DMS 273 treated with DMSO at 0.1 percent for 48 hours (cell line): ENCODE measurements at places on chromosomes 2 and 18.

- no peak for DNase-seq
These were observed 113.0 kb downstream of the DYSF start for GRCh38 chr2:71566372-71566771.

GRCh38 chr2:38719706-38720105 is 31.5 kb downstream of the SRSF7 start:
- no peak for DNase-seq

- DNase-seq = no peak
These were observed 111.8 kb upstream of the PPP1CB start for GRCh38 chr2:28639836-28640235.

- DNase-seq = no peak
These were observed 265.5 kb downstream of the ATAD2B start for GRCh38 chr2:23661276-23662050.

- DNase-seq = no peak
These were observed 16.2 kb downstream of the MRO start for GRCh38 chr18:50803592-50803991.

GRCh38 chr2:50953021-50953420 is 78.9 kb downstream of the NRXN1 start:
- no peak for DNase-seq

GRCh38 chr2:98469862-98470544 is 25.3 kb downstream of the INPP4A start:
- no peak for DNase-seq

- DNase-seq = no peak
These were observed 190.6 kb downstream of the MYCN start for GRCh38 chr2:16130906-16131400.

GRCh38 chr18:62288665-62289008 is 36.5 kb upstream of the TNFRSF11A start:
- no peak for DNase-seq

DNA sequence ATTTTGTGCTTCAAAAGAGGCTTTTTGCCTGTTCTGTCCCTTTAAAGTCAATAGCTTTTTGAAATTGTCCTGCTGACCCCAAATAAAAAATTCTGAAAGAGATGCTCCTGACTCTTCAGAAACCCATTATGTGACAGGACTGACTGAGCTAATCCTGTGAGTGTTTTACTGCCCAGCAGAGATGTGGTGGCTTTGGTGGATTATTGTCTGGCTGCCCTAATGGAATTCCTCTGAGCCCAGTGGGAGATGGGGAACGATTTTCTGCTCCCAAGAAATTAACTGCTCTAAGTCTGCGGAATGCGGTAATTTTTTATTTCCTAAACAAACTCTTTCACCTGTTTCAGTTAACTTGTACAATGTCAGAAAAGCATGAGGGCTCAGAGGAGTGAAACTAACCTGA is 258.2 kb downstream of the IKZF2 start:
- DNase-seq = no peak

- DNase-seq = no peak
These were observed 19.5 kb upstream of the WIPF1 start for GRCh38 chr2:174617120-174617519.

DNA sequence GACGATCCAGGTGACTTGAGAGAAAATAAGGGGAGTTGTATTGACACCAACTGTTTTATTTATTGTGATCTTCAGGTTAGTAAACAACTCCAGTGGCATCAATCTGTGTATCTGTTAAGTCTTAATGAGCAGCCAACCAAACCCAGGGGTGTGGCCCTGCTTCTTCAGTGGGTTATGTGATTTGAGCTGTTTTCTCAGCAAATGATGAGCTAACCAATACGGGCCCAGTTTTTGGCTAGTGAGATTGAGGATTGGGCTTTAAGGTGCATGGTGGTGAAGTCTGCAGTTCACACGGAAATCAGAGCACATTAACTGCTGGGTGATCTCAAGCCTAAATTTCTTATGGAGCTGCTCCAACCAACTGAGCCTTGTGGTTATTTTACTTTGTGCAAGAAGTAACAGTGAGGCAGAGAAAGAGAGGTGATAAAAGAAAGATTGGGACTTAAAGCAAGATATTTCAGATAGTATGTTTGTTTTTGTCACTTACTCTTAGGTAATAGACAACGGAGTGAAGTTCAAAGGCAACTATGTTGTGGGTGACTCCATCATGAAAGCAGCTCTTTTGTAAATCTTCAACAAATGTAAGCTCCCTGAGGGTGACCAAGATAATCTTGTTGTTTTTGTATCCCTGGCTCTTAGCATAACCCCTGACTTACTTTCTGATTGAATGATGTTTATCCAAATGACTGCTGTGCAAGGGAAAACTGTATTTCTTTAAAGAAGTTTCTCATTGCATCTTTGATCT is 2.4 kb downstream of the MTCL1 start:
- peak; percentile 56 for DNase-seq

GRCh38 chr18:8359076-8359475 is 250.2 kb upstream of the RAB12 start:
- no peak for DNase-seq

- no peak for DNase-seq
These were observed 113.1 kb downstream of the SPP2 start for GRCh38 chr2:234163510-234164045.

DNA sequence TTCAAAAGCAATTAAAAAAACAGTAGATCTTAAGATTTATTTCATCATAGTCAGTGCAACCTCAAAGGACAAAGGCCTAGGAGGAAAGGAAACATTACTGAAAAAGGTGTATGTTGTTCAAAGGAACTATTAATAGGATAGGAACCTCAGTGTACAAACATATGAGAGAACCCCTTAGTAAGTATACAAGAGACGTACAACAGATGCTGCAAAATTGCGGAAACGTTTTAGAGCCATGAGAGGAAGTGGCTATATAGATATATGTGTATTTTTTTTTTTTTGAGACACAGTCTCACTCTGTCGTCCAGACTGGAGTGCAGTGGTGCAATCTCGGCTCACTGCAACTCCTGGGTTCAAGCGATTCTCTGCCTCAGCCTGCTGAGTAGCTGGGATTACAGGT is 22.2 kb downstream of the PIK3C3 start:
- DNase-seq = no peak

DNA sequence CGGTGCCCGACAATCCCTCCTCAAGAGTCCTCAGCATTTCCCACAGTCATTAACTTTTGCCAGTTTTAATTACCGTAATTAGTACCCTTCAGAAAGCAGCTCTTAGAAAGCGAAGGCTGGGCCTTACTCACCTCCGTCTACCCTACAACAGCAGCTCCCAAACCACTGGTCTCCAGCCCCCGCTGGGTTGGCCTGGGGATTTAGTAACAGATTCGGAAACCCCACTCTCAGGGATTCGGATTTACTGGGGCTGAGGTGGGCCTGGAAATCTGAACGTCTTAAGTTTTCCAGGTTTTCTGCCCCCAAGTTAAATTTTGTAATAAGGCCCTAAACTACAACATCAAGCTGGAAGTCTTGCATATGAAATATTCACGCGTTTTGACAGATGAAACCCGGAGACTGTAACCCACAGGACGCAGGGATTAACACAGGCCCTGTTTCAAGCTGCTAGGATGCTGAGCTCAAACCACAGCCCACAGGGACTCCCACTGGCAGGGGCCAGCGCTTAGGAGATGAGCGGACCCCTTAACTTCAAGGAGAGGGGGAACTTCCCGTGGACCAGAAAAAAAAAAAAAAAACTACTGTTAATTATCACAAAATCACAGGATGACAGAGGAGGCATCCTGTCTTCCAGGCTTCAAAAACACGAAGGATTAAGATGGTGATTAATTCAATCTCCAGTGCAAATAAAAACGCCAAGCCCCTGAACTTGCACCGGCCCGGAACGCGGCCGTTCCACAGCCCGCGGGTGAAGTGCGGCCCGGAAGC is 985 bp downstream of the ILKAP start:
- no peak for DNase-seq

- no peak for DNase-seq
These were observed 93.3 kb downstream of the HRH4 start for GRCh38 chr18:24553571-24554285.

DNA sequence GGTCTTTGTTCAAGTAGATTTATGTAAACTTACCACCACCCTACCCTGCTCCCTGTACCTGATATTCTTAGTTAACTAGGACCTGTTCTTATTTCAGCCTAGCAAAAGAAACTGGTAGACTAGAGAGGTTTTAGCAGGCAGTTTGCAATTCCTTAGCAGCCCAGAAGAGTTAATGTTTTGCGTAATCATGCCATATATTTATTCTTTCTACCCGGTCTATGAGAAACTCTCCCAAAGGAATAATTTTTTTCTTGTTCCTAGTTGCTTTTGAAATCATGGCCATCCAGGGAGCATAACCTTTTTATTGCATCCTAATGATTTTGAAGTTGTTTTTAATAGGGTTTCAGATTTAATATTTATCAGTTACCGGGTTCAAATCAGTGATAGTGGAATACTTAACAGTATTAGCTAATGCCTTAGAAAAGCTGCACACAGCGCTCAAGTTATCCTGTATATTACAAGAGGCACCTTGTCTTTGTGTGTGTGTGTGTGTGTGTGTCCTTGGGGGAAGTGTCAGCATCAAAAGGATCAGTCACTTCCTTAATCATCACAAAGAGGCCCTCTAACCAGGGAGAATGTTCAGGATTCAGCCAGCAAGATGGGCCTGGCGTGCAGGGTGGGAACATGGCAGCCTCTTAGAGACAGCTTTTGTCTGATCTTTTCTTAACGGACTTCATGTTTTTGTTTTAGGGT is 52.9 kb downstream of the CABLES1 start:
- DNase-seq = no peak

- no peak for DNase-seq
These were observed 686.9 kb upstream of the NRXN1 start for GRCh38 chr2:51718881-51719280.

- no peak for DNase-seq
These were observed 248.0 kb downstream of the MYCN start for GRCh38 chr2:16188261-16188890.

DNA sequence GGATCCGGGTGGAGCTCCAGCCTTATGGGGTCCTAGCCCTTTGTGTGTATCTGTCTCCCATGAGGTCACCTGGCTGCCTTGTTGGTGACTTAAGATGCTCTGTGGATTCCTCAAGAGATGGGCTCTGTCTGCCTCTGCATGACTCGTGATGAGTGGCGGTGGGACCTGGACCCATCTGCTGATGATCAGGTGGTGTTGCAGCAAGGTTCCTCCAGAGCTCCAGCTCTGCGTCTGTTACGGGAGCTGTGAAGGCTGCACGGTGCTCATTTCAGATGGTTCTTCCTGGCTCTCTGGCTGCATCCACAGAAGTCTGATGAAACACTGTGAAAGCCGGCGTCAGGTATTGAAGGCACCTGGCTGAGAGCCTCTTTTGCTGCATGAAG is 2.4 kb downstream of the AGAP1 start:
- no peak for DNase-seq

GRCh38 chr2:153405196-153405595 is 73.4 kb downstream of the RPRM start:
- DNase-seq = no peak
